Psoas muscle (tissue), 8 donors: ENCODE measurements at places on chromosomes 12 and 14. TPM values are rescaled to one million over a fixed set of nuclear protein-coding genes. Genes with fewer than 3 reads are reported as not detected.
A peak's percentile ranks its signal among the peaks of the same experiment; 100 is the strongest.

DNA sequence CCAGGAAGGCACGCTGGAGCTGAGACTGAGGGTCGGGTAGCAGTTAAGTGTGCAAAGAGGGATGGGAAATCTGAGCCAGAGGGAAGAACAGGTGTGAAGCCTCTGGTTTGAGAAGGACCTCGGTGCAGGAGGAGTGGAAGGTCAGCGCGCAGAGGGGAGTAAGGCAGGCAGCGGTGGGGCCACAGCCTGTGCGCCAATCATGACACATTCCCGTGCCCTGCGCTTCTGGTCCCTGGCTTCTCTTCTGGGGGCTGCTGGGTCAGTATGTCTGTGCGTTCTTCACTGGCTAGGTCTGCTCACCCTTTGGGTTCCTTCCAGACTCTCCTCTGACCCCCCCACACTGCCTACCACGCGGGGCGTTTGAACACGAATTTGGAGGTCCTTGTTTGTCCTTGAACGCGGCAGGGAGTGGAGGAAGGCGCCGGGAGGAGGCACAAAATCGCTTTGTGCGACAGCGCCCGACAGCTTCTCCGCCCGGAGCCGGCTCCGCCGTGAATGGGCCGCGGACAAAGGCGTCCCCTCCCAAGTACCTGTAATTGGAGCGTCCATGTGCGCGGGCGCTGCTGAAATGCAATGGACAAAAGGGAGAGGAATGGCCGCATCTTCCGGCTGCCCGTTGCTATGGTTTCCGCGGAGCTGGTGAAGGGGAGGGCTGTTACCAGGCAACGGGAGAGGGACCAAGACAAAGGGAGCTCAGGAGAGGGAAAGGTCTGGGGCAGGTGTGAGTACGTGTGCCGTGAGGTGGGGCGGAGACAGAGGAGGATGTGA lies 207.2 kb upstream of the SRRM4 start:
- DNase-seq = no peak

GRCh38 chr14:85401384-85401783 lies 128.6 kb upstream of the FLRT2 start:
- DNase-seq = no peak

LUM gene
- total RNA-seq = 35.7 TPM

DNA sequence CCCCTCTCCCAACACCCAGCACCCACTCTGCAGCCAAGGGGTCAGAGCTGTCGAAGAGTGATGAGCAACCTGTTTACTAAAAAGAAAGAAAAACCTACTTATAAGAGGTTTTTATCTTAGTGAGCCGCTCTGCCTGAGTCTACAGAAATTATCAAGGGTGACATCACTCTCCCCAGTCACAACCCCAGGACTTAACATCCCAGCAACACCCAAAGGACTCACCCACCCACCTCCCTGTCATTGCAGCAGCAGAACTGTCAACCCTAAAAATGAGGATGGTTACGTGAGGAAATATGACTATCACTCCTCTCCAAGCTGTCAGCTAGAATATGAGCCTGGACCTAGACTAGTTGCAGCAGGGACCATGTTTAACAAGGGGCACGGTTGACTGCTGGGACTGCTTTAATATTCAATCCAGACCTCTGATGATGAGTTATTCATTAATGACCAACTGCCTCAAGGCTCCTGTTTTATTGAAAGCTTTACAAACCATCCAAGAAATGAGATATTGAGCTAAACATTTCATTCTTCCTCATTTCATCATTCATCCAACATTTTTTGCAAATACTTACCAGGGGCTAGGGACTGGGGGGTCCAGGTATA lies 53.9 kb upstream of the FICD start:
- no peak for DNase-seq

- DNase-seq = no peak
Observed at GRCh38 chr12:121529184-121529583, 51.6 kb downstream of the KDM2B start.

FOXN4 gene
- not detected for total RNA-seq

CEBPE gene
- 0.17 TPM for total RNA-seq

GRCh38 chr12:6407236-6407954 lies 23.4 kb downstream of the LTBR start:
- DNase-seq = no peak

DNA sequence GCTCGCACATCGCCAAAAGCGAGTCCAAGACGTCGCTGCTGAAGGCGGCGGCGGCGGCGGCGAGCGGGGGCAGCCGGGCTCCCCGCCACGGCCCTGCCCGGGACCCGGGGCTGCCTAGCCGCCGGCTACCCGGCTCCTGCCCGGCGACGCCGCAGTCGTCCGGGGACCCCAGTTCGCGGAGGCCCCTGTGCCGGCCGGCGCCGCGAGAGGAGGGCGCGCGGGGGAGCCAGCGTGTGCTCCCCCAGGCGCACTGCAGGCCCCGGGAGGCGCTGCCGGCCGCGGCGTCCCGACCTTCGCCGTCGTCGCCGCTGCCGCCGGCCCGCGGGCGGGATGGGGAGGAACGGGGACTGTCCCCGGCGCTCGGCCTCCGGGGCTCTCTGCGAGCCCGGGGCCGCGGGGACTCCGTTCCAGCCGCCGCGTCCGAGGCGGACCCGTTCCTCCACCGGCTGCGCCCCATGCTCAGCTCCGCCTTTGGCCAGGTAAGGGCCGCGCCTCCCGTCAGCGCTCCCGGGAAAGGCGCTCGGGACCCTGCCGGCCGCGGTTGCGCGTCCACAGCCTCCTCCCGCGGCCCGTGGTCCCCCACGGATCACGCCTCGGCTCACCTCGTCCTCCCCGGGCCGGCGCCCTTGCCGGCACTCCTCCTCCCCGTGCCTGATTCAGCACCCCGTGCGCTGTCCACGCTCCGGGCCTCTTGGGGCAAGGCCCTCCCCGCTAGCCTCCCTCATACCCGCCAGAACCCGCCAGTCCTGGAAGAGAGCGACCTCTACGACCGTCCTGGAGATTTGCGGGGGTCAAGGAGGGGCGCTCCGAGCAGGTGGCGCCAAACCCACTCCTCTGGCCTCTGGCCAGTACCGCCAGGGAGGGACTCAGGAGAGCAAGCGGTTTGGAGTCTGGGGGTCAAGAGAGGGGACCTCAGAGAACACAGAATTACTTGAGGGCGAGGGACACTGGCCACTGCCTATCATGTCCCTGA lies 721 bp downstream of the CABP1 start:
- DNase-seq = peak; percentile 74

- no peak for DNase-seq
Observed at GRCh38 chr12:90084018-90084417, 375.4 kb upstream of the ATP2B1 start.

NINJ2 gene
- 32.9 TPM for total RNA-seq

DNA sequence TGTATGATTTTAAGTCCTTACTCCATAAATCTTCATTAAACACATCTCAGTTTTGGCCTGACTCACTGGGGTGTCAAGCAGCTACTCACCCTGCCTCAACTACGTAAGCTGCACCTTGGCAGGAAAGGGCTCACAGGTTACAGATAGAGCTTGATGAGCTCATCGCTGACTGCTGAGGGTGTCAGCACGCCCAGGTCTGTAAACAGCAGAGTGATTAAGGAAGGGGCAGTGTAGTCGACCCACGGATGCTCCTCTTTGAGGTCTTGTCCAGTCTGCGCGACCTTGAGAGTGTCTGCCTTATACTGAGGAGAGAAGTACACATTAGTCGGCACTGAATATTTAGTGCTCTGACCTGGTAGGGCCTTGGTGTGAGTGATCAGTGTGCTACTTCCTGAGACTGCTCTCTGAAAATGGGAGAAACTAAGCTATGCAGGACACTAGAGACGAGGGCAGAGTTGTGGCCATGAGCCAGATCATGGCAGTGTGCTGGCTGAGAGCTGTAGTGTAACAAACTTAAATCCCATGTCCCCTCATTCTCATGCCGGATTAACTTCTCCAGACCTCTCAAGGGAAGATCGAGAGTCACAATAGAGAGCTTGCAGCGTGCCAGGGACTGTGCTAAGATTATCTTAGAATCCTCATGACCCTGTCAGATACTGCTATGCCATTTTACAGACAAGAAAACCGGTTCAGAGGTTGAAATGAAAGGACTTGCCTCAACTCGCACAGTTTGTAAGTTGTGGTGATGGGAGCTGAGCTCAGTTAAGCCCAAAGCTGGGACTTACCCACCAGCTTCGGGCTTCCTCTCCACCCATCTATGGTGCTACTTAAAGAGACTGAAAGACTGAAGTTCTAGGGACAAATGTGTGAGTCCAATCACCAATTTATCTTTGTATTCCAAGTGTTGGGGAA lies 11.6 kb downstream of the EIF2B1 start:
- no peak for DNase-seq

GRCh38 chr14:96793547-96793946 lies 3.6 kb upstream of the VRK1 start:
- no peak for DNase-seq

SLC8A3 gene
- total RNA-seq = 53.6 TPM

DNA sequence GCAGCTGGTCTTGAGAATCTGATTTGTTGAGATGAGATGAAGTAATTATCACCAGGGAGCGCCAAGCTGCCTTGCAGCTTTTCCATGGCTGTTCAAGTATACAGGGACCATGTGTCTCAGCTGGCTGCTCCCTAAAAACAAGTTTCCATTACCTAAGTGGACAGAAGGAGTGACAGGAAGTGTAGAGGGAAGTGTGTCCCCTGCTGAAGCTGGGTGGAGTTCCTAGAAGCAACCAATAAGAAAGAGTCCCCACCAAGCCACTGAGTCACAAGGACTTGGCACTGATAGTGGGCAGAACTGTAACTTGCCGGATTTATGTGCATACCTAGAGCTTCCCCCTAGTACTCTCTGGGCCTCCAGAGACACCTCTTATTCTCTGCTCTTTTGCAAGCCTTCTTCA lies 1.5 kb upstream of the GPX2 start:
- DNase-seq = no peak

GRCh38 chr12:50220363-50220995 lies 53.3 kb upstream of the CERS5 start:
- DNase-seq = no peak

AQP2 gene
- not detected for total RNA-seq

GRCh38 chr12:110556705-110557104 lies 26.4 kb downstream of the PPTC7 start:
- DNase-seq = no peak

DNA sequence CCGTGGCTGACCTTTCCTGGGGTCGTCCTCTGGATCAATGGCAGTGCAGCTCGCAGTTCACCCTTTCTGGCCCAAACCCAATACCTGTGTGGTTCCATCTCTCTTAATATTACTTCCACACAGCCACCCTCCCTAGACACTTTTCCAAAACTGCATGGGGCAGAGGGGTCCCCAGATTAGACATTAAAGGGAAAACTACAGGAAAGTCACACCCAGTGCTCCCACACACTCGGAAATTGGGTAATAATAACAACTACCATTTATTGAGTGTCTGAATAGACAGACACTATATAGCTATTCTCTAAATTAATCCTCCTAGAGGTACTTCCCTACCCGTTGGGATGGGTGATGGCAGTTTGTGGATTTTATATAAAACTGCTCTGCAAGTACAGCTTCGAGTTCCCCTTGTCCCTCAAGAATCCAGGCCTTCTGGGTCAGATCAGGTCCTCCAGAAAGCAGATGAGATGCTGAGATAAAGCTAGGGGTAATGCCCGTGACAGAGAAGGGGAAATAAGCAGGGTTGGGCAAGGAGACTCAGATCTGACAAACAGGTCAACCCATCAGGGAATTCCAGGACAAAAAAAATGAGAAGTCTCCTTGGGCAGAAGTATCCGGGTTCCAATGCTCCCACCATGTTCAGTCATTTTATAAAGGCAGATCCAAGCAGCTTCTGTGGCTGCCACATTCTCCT lies 795 bp upstream of the PXN start:
- no peak for DNase-seq

GOLT1B gene
- 19.6 TPM for total RNA-seq
